Ammon's horn (tissue), 1 donor: ENCODE measurements at places on chromosomes 4 and X.

DNA sequence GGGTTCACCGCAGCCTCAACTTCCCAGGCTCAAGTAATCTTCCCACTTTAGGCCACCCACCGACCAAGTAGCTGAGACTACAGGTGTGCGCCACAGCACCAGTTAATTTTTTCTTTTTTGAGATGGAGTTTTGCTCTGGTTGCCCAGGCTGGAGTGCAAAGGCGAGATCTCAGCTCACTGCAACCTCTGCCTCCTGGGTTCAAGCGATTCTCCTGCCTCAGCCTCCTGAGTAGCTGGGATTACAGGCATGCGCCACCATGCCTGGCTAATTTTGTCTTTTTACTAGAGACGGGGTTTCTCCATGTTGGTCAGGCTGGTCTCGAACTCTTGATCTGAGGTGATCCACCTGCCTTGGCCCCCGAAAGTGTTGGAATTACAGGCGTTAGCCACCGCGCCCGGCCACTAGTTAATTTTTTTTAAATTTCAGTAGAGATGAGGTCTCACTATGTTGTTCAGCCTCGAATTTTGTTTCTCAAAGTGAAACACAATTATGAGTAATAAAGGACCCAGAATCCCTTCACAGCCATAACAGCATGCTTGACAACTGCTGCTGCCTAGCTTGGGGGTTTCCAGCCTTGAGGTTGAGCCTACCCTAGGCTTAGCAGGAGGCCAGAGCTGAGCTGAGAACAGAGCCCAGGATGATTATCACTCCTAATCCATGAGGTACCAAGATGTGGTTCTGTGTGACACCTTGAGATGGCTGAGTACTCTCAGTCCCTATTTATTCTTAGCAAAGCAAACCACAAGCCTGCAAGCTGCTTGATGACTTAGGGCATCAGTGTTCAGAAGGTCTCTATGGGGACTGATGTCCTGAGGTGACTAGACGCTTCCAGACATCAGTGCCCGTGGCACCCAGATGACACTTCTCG lies 41.6 kb upstream of the NKRF start:
- no peak for DNase-seq

DNA sequence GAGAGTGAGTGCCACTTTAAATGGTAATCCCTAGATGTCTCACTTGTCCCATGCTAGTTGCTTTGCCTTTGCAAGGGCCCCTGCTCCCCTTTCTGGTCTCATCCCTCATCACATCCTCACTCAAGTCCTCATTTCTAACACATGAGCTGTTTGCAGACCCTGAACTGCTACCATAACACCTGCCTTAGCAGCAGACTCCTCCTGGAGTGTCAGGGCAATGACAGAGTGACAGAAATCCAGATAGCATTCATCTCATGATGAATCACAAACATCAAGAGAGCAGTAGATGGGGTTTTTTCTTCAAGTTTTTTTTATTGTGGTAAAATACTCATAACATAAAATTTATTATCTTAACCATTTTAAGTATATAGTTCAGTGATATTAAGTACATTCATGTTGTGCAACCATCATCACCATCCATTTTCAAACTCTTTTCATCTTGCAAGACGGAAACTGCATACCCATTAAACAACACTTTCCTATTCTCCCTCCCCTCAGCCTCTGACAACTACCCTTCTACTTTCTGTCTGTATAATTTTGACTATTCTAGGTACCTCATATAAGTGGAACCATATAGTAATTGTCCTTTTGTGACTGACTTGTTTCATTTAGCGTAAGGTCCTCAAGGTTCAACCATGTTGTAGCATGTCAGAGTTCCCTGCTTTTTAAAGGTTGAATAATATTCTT lies 133.2 kb upstream of the RPS6KA3 start:
- no peak for DNase-seq

- DNase-seq, result no peak
Measured at GRCh38 chr4:109278594-109279031, 23.8 kb downstream of the COL25A1 start.

- no peak for DNase-seq
Measured at GRCh38 chr4:4864443-4864939, 5.0 kb downstream of the MSX1 start.

- DNase-seq, result no peak
Measured at GRCh38 chrX:9619133-9619532, 146.5 kb downstream of the GPR143 start.

DNA sequence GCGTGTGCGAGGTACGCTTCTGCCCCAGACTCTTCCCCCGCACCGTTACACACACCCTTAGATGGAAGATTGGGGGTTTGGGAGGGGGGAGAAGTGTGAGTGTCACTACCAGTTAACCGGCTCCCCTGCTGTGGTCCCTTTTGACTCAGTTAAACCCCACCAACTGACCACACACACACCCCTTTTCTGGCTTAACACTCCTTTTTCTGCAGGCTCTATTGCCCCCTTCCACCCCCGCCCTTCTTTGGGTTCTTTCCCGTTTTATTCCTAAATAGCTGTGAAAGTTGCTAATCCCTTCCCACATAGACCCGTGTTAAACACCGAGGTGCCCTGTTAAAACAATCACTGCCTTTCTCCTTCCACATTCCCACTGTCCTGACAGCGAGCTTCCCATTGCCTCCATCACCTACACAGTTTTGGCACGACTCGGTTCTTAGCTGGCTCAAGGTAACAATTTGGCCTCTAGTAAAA lies 3.7 kb upstream of the NR3C2 start:
- DNase-seq, result peak; percentile 45

DNA sequence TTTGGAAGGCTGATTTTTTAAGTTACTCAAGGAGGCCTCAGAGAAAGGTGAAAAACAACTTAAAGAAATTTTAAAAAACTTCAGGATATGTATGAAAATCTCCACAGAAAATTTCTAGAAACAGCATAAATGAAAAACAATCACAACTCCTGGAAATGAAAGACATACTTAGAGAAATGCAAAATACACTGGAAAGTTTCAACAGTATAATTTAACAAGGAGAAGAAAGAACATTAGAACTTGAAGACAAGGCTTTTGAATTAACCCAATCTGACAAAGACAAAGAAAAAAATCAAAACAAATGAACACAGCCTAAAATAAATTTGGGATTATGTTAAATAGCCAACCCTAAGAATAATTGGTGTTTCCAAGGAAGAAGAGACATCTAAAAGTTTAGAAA lies 300.5 kb downstream of the ANTXR2 start:
- DNase-seq, result no peak
